ENCODE measurements at places on chromosomes 1 and 21.

GRCh38 chr1:147651466-147651865 is 18.9 kb downstream of the ACP6 start:
- no peak for DNase-seq

- no peak for DNase-seq
These were observed 56.3 kb upstream of the MAP10 start for GRCh38 chr1:232748910-232749368.

DNA sequence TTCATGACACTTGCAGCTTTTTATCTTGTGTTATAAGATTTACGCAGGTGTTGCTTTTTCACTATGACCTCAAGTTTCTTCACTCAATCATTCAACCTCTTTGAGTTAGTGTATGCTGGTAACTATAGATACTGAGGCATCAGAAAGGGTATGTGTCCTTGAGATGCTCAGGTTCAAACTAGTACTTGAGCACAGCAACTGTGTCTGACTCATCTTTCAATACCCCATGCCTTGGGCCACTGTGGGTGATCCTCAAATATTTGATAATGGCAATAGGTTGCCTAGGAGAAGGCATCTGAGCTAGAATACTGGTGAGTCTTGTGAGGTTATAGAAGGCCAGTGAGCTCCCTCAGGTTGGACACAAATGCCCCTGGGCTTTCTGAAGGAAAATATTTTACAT is 88.1 kb upstream of the SPATA6 start:
- no peak for DNase-seq

DNA sequence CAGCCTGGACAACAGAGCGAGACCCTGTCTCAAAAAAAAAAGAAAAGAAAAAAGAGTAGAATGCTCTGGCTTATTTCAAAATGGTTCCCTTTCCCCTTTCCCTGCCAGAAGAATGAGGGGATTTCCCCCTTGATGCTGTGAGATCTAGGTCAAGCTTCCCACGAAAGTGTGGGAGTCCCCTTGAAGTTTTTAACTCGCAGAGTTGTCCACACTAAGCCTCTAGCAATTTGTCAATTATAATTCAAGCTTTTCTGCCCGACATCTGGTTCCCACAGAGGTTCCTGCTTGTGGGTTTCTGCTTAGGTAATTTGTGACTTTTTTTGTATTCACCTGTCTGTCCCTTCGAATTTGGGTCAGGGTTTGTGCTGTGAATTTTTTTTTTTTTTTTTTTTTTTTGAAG is 62.8 kb downstream of the ZFYVE9 start:
- DNase-seq = no peak

GRCh38 chr1:90710579-90711536 is 6.2 kb downstream of the BARHL2 start:
- no peak for DNase-seq

DNA sequence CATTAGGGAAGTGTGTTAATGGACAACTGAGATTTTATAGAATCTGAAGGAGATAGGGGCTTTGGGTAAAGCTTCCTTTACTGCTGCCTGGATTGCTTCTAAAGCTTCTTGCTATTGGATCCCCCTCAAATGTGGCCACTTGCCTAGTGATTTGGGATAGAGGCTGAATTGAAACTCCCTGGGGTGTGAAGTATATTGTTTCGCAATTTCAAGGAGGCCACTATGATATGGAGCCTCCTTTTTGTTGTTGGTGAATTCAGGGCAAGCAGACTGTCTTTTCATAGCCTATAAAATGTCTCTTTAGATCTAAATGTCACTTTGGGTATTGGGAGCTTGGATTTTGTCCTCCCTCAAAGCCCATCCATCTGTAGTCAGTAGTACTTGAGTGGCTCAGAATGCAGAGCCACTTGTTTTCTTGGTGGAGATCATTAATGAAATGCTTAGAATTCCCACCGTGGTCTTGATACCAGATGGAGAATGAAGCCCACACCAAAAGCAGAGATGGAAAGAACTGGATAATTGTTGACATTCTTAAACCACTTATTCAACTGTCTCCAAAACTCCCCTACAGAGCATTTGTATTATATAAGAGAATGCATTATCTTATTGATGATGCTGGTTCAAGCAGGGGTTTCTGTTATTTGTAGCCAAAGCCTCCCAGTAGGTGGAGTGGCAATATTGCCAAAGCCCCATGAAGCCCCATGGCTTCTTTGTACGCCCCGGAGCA is 144.3 kb upstream of the KCNE2 start:
- no peak for DNase-seq

- no peak for DNase-seq
These were observed 68.8 kb upstream of the C1orf174 start for GRCh38 chr1:3968851-3969250.

DNA sequence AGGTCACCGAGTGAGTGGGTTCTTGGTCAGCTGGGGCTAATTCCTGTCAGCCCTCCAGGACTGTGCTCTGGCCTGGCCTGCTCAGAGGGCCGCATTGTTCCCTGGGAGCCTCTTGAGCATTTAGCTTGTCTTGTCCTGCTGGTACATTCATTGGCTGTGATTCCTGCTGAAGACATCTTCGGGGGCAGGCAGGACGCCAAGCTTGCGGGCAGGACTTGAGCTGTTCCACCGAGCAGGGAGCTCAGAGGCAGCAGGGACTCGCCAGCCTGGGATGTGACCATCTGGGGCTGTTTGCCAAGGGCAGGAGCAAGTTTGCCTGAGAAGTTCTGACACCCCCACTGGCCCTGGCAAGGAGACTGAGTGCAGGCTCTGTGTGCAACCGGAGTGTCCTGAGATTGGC is 7.0 kb upstream of the SLC26A9 start:
- no peak for DNase-seq

DNA sequence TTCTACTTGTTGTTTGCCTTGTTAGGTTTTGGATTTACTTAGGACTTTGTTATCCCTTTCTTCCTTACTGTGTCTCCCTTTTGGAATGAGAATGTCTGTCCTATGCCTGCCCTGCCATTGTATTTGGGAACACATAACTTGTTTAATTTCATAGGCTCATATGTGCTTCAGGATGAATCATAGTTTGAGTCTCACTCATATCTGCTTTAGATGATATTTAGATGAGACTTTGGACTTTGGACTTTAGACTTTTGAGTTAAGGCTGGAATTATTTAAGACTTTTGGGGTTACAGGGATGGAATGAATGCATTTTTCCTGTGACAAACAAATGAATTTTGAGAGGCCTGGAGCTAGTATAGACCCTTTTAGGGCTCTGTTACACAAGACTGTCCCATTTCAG is 33.4 kb downstream of the PSMG1 start:
- no peak for DNase-seq

DNA sequence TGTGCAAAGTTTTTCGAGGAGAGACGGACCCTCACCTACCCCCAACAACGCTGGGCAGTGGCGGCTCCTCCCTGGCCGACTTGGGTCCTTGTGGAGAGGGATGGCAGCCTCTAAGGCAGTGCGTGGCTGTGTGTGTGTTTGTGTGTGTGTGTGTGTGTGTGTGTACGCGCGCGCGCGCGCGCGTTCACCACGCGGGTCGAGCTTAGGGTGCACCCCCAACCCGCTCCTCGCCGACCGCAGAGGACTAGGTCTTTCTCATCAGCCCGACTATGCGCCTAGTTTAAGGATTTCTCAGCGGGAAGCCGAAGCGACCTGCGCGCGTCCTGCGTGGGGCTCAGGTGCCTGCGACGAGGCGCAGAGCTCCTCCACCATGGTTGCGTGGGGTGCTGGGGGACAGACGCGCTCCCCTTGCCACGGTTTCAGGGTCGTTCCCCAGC is 940 bp downstream of the SOX13 start:
- no peak for DNase-seq

Measured in stimulated activated naive CD4-positive, alpha-beta T cell treated with Interleukin-2 at 50 U/mL for 16 hours (primary cell).